ENCODE measurements at places on chromosomes 11 and 22.

DNA sequence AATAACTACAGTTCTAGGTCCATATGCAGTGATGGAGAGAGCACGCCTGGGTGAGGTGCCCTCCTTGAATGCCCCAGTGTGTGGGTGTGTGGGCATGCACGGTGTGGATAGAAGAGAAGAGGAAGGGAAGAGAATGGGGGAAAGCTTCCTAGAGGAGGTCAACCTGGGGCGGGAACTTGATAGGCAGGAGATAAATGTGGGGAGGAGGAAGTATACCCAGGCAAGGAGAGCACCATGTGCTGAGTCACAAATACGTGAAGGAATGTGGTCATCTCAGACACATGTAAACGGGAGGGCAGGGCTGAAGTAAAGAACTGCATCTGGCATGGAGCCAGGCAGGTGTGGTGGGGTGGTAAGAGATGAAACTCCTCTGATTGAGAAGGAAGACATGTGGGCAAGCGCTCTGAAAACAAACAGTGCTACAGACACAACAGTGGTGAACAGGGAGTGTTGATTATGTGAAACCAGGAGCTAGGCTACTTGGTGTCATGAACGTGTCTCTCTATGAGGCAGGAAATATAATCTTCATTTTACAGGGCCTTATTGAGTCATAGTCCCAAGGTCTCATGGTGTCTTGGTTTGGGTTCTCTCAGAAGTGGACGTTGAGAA, 61.5 kb upstream of the EED start:
- DNase-seq, result no peak

DNA sequence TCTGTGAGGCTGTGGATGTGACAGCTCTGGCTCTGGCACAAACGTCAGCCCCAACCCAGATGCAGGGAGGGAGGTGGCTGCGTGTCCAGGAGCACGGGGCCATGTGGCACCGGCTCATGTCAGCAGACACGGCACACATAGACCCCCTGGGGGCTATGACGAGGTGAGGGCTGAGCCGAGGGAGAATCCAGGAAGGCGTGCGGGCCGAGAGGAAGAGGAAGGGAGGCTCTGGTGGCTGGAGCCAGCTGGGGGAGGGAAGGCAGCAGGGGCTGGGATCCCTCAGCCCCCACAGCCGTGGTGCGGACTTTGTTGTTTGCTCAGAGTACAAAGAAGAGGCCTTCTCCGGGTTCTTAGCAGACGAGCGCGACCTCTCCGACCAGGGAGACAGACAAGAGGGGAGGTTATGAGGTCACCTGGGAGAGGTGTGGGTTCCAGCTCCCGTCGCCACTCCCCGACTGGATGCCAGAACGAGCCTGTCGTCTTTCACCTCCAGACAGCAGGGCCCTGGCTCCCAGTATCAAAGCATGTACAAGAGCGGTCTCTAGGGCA, 46.1 kb downstream of the CDKN1C start:
- no peak for DNase-seq

DNA sequence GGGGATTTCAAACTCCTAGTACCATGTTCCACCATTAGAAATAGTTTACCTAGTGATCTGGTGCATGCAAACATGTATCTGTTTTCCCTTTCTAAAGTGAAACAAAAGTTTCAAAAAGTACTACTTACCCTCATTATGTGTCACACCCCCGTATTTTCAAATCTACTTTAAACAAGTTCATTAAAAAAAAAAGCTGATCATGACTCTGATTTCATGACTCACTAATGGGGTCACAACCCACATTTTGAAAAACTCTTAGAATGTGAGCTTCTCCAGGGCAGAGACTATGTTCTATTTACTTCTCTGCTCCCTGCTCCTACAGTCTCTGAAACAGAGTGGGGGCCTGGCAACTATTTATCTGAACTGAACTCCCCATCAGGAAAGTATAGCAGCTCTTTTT, 18.2 kb downstream of the CHRM1 start:
- no peak for DNase-seq

GRCh38 chr11:87317441-87317840, 279.7 kb downstream of the TMEM135 start:
- no peak for DNase-seq

- DNase-seq, result no peak
Measured at GRCh38 chr11:47276923-47277322, 7.0 kb downstream of the MADD start.

GRCh38 chr11:126355926-126356897, 726 bp downstream of the ST3GAL4 start:
- DNase-seq, result no peak

DNA sequence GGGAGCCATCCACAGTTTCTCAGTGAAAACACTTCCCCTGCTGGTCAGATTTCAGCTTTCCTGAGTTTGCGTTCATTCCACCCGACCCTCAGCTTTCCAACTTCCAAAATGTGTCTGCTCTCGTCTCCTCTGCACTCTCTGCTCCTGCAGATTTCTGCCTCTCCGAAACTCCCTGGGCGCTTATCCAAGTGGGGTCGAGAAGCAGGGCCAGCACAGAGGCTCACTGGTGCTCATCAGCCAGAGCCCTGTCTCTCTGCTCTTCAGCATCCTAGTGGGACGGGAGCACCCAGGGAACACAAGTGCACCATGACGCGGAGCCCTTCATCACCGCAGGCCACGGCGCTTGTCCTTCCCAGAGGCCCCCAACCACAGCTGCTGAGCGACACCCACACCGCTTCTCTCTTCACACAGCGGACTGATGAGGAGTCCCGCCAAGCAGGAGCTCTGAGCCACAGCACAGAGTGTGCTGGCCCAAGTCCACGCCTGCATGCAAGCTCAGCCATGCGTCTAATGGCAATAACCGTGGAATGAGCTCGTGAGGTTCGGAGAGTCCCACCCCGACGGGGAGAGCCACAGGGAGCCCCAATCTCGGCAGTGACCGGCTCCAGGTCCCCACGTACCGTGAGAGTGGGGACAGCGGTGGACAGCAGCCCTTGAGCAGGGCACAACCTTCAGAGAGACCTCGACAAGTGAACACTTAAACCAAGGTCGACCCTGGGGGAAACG, 27.9 kb upstream of the MOB2 start:
- DNase-seq, result no peak

DNA sequence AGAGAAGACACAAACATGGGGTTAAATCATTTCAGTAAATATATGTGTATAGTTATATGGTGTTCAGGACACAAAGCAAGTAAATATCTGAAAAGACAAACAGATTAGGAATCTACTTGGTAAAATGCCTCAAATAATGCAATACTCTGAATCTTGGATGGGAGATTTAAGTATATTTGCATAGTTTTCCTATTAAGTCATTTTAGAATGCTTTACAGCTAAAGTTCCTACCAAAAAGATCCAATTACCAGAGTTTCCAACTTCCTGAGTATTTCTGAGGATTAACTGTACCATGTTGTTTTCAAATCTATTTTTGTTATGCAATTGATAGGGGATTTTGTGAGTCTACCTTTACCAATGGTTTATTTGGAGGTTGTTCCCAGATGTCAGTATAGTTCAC, 424.4 kb upstream of the CCDC179 start:
- no peak for DNase-seq

GRCh38 chr22:33451866-33452469, 393.8 kb upstream of the SYN3 start:
- DNase-seq, result no peak

- no peak for DNase-seq
Measured at GRCh38 chr11:113113801-113114704, 152.8 kb downstream of the NCAM1 start.

DNA sequence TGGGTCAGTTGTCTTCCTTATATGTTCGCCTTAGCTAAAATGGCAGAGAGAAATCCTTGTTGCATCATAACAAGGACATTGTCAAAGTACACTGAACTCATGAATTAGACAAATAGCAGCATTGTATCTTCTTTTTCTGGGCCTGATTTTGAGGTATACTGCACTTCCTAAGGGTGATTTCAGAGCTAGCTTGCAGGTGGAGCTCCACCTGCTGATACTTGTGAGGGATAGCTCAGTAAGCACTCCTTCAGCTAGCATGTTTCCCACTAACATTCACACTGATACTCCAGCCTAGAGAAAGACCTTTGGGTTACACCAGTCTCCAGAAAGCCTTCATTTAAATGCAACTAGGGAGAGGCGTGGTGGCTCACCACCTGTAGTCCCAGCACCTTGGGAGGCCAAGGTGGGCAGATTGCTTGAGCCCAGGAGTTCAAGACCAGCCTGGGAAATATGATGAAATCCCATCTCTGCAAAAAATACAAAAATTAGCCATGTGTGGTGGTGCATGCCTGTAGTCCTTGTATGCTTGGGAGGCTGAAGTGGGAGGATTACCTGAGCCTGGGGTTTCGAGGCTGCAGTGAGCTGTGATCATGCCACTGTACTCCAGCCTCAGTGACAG, 29.8 kb downstream of the JAM3 start:
- no peak for DNase-seq

DNA sequence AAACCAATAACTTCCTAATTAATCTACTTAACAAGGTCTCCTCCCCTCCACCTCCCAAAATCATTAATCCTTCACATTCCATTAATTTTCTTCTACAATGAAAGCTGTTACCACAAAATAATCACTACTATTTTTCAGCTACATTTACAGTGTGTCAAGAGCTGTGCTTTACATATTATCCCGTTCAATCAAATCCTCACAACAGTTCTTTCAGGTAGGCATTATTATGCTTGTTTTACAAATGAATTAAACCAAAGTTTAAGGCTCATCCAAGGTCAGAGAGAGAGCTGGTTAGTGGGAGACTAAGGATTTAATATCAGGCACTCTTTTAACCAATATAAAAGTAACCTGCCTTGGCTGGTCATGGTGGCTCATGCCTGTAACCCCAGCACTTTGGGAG, 107.4 kb downstream of the SIK3 start:
- no peak for DNase-seq

DNA sequence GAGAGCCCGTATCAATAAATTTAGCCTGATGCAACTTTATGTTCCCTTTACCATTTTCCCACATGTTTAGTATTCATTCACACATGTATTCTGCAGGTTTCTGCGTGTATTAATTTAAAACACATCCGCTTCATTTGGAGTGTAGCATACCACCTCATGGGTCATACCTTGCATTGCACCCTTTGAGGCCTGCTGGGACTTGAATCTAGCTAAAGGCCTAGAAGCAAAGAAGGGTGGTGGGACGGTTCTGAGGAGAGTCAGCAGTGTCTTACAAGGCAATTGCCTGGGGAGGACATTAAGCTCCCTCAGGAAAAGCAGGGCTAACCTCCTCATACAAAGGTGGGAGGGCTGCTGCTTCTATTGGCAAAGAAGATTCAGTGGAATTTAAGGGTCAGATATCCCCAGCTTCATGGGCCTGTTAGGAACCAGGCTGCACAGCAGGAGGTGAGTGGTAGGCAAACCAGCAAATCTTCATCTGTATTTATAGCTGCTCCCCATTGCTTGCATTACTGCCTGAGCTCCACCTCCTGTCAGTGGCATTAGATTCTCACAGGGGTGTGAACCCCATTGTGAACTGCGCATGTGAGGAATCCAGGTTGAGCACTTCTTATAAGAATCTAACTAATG, 15.9 kb upstream of the SNX19 start:
- DNase-seq, result no peak

GRCh38 chr11:58179648-58180047, 9.2 kb upstream of the OR9Q2 start:
- no peak for DNase-seq

- no peak for DNase-seq
Measured at GRCh38 chr11:42237701-42238235, 778.3 kb upstream of the LRRC4C start.

GRCh38 chr11:79794484-79795393, 353.9 kb upstream of the TENM4 start:
- DNase-seq, result no peak

GRCh38 chr11:134332189-134332631, 422 bp downstream of the GLB1L2 start:
- DNase-seq, result no peak

- DNase-seq, result no peak
Measured at GRCh38 chr11:121143921-121144320, 42.9 kb downstream of the TECTA start.

GRCh38 chr11:128407962-128408361, 179.4 kb downstream of the ETS1 start:
- no peak for DNase-seq

- DNase-seq, result no peak
Measured at GRCh38 chr11:108944471-108945178, 279.8 kb downstream of the DDX10 start.

DNA sequence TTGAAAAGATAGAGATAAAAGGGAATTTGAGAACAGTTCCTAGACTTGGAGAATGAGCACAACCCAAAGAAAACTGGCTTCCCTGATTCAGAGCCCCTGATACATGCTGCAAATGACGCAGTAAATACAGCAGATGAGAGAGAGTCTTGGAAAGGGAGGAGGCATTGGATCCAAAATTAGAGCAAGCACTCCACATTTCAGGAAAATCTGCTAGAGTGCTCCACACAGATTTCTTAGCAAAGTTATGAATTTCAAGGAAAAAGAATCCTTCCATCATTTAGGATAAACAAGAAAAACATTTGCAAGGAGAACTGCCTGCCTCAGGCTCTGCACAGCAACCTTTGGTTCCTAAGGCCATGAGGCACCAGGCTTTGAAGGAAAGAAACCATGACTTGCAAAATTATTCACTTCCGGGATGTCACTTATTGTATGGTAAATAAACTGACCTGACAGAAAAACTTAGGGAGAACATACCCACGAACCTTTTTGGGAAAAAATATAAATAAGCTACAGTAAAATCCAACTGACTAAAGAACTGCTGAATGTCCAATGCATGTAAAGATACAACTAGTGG, 89.8 kb upstream of the RTL6 start:
- no peak for DNase-seq

GRCh38 chr11:124657904-124658303, 15.6 kb downstream of the SIAE start:
- DNase-seq, result no peak
